A549 (cell line): ENCODE measurements at places on chromosomes 4 and X. TPM values are rescaled to one million over a fixed set of nuclear protein-coding genes. Genes with fewer than 3 reads are reported as not detected.

DNA sequence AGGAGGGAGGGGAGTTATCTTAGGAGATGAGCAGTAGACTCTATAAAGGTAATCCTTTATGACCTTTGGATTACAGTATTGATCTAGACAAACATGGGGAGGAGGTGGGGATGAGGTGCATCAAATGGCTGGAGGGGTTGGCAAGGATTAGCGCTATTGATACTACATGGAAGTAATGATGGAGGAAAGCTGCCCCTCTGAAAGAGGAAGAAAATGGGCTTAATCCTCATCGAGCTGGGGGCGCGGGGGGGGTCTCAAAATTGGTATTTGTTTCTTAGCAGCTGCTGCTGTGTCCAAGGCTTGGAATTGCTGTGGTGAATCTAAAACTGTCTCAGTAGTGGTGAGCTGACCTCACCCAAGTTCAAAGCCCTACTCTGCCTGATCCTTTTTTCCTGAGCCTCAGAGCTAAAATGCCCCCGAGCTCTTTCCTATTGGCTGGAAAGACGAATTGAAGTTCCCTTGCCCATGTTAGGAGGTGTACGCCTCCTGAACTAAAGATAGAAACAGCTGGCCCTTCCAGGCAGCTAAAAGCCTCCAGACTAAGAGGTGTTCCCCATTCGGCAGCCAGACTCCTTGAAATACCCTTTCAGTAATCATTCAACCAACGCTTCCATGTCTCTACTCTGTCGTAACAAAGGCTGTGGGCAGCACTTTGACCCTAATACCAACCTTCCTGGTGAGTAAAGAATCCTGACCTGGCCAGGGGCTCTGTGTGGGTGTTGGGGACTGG is at the start of gene ITGB1BP2:
TSS of gene ITGB1BP2 (plus strand) at position 556 of the 730 bp plus-strand sequence. CDS start at position 613, 57 bp downstream.
- no peak for DNase-seq

GRCh38 chr4:40183615-40184411 is 13.0 kb upstream of the RHOH start:
- no peak for DNase-seq

GRCh38 chrX:43165343-43165920 is 387.5 kb upstream of the PPP1R2C start:
- DNase-seq: no peak

Gene GLOD5
- polyA plus RNA-seq: not detected in 3 replicates

Gene NFXL1
- 7.1 to 8.4 TPM (median 7.1 TPM) in 3 replicates for polyA plus RNA-seq

GRCh38 chr4:148090503-148091476 is 351.4 kb downstream of the NR3C2 start:
- no peak for DNase-seq

DNA sequence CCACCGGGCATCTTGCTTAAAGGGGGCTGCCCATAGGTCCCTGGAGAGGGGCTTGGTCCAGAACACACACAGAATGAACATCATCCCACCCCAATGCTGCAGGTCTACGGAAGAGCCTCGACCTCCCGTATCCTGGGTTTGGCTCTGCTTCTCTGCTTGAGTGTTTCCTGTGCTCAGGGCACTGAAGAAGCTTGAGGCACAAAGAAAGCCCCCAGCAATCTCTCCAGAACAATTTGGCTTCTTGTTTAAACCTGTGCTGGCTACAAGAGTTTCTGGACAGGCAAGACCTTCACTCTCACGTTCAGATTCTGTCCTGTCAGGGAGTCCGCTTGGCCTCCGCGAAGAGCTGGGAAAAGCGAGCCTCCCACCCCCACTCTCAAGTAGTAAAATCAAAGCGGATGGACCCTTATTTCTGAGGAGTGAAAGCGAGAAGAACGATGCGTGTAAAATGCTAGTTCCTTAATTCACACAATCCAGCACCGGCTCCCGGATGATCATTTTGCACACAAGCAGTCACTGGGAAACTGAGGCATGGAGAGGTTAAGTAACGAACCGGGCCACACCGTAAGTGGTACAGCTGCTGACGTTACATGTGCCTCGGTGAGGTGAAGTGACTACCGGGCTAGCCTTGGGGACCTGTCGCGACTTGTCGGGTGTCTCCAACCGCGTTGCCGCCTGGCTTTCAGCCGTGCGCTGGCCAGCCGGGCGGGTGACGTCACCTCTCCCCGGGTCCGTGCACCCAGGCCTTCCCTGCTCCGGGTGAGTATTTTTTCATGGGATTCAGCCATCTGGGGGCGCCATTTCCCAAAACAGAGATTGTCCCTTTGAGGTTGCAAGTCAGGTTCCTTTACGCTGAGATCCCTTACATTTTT is 3.1 kb upstream of the SFRP2 start:
- DNase-seq: no peak

DNA sequence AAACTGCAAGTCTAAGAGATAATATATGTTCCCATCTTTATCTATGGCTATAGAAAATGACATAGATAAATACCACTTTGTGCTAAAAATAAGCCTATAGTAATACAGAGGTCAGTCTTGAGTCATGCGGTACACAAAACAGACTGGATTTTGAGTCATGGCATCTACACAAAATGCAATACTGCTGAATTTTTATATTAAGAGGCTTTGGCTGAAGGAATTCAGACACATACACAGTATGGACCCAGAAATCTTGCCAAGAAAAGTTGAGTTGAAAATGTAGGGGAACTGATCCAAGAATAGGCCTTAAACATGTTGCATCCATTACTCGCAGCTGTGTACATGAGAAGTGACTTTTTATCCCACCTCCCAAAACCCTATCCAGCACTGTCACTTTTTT is 184.4 kb downstream of the TENM3 start:
- DNase-seq: no peak

DNA sequence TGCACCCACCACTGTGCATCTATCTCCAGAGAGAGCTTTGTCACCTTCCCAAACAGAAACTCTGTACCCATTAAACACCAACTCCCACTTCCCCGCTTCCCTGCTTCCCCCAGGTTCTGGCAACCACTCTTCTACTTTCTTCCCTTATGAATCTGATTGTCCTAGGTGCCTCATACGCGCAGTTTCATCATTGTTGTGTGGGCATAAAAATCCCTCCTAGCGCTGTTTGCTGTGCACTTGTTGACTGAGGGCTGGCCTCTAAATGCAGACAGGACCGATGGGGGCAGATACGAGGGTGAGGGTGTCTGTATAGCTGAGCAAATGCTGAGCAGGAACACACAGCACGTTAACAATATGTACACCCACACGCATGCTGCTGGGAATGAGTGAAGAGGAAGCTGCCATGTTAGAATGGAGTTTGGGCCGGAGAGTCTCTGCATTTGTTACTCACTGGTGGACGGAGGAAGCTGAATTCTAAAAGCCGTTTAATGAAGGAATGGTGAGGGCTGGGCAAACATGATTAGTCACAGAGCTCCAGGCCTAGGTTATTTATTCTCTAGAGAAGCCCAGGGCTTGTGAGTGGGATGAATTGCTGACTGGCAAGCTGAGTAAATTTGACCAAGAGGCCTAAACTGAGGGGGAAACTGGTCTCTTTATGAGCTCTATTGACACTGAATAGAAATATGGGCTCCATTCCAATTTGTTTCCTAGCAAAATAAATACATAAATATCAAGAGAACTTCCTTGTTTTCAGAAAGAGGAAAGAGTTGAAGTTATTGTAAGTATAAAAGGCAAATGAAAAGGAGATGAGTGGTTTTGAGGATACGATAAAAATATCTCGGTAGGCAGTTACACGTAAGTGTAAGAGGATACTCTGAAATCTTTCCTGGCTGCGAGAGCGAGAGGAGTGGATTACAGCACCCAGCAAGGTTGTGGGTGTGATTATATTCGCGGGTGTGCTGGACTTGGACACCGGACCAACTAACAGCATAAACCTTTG is 95.9 kb upstream of the RPS6KA3 start:
- peak; percentile 95 for DNase-seq

Gene NDP
- not detected in 3 replicates for polyA plus RNA-seq

Gene SMIM31
- polyA plus RNA-seq: 0.04 TPM in 1 of 3 replicates, not detected in the others

GRCh38 chrX:148270499-148270898 is 229.9 kb upstream of the AFF2 start:
- no peak for DNase-seq

DNA sequence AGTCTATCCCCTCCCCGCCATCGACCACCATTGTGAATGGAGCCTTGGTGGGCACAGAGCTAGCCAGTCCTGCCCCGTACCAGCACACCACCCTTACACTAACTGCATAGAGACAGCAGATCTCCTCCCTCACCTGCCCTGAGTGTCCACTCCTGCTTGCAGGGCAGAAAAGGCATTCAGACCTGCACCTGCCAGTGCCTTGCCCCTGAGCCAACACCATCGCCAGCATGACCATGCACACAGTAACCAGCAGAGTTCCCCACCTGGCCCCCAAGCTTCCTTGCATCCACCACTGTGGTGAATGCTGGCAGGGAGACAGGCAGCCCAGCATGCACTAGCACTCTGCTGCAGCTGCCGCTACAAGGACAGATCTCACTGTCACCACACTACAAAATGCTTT is 397.1 kb downstream of the KLHL4 start:
- DNase-seq: no peak
